ENCODE measurements at places on chromosomes 5 and 9.
A peak's percentile ranks its signal among the peaks of the same experiment; 100 is the strongest.

- no peak for DNase-seq
Measured at GRCh38 chr5:79257314-79257713, 21.4 kb downstream of the JMY start.

DNA sequence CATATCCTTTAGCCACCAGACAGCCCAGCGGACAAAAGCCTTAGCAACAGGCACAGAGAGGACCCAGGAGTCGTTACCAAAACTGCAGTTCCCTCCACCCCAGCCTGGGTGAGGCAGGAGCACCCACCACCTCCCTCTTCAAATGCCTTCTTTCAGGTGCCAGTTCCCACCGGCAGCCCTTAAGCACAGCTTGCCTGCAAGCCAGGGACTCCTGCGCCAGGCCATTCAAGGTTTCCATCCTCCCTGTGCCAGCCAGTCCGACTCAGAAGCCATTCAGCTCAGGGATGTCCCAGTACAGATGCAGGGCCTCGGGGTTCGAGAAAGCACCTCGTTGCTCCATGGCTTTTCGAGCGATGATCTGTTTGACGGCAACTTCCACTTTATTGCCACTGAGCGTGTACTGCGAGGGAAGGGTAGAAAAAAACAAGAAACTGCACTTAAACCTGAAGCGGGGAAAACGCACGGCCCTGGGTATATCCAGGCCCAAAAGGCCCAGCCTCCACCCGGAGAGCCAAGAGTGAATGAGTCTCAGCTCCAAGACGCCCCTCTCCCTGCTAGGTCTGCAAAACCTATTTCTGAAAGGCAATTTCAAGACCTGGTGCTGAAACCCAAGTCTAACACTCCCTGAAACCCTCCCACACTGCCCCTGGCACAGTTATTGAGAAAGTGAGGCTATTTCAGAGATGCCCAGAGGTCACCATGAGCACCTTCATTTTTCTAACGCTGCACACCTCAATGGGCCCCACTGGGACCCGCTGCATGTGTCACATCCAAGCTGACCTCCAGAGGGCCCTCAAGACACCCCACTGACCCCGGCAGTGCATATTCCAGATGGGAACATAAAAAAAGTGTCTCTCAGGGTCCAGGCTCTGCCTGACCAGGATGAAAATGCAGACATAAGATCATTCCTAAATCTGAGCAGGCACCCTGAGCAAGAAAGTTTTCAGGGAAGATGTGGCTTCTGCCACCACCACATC is 36.8 kb upstream of the ZNF354A start:
- DNase-seq, result no peak

DNA sequence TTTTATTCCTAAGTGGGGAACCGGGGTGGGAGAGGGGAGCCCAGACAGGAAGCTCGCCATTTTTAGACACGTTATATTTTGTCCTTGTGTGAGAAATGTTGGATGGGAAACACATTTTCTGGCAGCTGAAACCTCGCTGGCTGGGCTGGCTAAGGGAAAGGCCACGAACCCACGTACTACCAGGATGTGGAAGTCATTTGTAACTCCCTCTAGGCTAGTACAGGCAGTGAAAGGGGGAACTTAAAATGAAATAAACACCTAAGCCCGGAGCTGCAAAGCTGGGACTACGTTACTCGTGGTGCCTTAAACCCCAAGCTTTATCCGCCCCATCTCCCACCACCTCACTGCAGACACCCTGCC is 42.5 kb downstream of the TMEM174 start:
- DNase-seq, result no peak

GRCh38 chr9:126058011-126058531 is 268.6 kb upstream of the MVB12B start:
- DNase-seq, result peak; percentile 56

DNA sequence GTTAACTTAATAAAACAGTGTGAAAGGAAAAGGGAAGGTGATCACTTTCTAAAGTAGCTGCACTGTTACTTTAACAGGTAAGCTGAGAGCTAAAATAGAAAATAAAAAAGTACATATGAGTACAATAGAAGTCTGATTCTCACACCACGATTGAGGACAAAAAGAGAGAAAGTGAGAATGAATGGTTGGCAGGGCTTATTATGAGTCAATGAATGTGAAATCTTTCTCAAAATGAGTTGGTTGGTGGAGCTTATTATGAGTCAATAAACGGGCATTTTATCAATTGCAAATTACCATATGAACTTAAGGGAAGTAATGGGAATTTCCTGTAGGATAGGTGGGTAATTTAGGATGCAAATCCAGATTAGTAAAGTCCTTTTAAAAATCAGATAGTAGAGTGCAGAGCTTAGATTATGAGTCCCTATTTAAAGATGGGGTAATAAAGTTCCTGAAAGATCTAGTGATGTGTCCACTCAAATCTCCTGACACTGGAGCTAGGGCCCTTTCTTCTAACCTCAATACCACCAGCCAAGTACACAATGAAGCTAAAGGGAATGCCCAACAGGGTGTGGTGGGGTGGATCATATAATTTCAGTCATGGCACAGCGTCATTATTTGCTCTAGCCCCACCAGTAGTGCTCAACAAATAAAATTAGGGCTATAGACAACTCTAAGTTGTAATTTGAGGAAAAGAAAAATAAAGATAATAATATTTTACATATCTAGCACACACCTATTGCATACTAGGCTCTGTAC is 21.1 kb upstream of the TLR4 start:
- no peak for DNase-seq

GRCh38 chr5:179344431-179345182 is 654 bp downstream of the ADAMTS2 start:
- DNase-seq, result no peak

DNA sequence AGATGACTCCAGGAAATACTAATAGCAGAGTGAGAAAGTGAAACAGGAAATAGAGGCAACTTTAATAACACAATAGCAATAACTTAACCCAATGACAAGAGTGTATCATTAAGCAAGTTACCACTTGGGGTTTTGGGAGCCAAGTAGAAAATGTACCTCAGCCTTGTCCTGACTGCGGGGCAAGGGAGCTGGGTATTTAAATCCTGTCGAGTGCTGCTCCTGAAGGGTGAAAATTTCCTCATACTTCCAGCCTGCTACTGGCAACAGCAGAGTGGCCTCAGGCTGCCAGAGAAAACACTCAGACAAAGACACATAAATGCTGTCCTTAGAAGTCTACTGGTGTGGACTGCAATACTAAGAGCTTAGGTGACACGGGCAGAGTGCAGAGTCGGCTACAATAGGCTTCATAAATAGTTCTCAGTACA is 112.5 kb upstream of the EMB start:
- DNase-seq, result peak; percentile 11

DNA sequence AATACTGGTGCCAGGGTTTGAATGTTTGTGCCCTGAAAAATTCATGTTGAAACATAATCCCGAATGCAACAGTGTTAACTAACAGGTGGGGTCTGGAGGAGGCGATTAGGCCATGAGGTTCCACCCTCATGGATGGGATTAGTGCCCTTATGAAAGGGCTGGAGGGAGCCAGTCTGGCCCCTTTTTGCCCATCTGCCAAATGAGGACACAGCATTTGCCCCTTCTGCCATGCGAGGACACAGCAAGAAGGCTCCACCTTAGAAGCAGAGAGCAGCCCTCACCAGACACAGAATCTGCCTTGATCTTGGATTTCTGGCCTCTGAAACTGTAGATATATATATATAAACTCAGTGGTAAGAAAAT is 32.6 kb upstream of the RNF130 start:
- DNase-seq, result no peak

DNA sequence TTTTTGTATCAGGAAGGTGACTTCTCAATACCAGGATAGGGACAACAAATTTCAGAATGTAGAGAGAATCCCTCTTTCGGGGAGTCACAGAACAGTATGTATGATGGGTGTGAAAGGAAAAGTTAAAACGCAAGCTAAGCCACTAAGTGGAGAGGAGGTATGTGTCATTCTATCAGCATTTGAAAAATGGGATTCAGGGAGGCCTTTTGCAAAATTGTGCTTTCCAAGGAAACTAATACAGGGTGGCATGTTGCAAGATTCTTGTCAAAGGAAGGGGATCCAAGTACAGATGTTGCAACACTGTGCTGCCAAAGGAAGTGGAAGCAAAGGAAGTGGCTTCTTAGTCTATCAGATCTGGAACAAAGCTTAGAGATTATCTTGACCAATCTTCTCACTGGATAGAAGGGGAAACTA is 12.6 kb upstream of the TNIP1 start:
- no peak for DNase-seq

- DNase-seq, result no peak
Measured at GRCh38 chr5:90161414-90161813, 248.1 kb downstream of the CETN3 start.

- DNase-seq, result no peak
Measured at GRCh38 chr9:99019510-99020331, 76.0 kb downstream of the COL15A1 start.

DNA sequence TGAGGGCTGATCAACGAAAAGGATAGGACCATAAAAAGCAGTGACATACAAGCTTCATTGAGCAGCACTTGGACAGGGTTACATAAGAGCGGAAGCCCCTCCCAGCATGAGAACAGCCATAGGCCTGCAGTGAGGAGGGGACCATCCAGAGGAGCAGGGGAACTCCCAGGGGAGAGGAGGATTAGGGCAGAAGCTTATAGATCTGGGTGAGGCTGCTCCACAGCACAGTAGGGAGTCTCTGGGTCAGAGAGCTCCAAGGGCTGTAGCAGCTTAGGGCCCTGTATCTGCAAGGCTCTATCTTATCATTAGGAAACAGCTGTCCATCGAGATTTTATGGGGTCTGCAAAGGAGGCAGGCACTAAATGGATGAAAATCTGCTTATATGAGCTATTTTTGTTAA is 186.6 kb downstream of the DOCK8 start:
- DNase-seq, result no peak

GRCh38 chr9:128805661-128806060 is 12.6 kb upstream of the ENDOG start:
- no peak for DNase-seq

DNA sequence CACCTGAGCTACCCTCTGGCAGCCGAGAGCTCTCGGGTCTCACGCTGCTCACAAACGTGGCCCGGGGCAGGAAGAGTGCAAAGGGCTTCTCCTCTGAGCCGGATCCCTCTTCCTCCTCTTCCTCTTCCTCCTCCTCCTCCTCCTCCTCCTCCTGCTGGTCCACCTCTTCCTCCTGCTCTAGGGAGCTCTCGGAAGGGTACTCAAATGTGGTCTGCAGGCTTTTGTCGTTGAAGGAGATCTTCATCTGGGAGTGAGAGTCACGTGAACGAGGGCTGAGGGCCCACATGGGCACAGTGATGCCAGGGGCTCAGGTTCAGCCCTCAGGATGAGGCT is 3.9 kb downstream of the SSNA1 start:
- DNase-seq, result no peak

DNA sequence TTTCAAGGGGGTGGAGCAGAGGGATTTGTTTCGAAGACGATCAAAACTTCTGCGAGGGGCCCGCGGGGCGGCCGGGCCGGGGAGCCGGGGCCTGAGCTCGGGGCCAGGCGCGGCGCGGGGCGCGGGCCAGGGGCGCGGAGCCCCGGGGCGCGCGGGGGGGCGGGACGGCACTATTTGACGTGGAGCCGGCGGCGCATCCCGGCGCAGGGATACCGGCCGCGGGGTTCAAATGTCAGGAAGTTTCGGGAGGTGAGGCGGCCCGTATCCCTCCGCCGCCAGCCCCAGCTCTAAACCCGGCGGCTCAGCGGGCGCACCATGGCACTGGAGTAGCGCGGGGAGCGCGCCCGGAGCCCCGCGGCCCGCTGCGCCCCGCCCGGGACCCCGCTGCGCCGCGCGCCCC is at the start of gene LMX1B:
Gene LMX1B, plus strand, starts transcription at position 278 of the 400 bp plus-strand sequence. CDS start 522 bp downstream, outside the sequence.
- DNase-seq, result no peak

GRCh38 chr9:34413231-34413852 is 36.6 kb upstream of the MYORG start:
- no peak for DNase-seq

GRCh38 chr5:56530626-56531138 is 284.7 kb upstream of the MAP3K1 start:
- no peak for DNase-seq

- DNase-seq, result no peak
Measured at GRCh38 chr5:57844410-57844809, 361.8 kb upstream of the ACTBL2 start.

DNA sequence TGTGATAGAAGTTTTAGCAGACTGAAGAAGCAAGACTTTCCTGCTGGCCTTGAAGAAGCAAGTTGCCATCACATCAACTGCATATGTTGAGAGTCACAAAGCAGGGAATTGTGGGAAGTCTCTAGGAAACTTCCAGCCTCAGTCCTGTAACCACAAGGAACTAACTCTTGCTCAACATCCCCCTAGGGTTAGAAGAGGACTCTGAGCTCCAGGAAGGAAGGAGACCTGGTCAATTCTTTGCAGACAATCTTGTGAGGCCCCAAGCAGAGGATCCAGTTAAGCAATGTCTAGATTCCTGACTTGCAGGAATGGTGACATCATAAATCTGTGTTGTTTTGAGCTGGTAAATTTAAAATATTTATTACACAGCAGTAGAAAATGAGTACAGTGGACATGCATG is 18.6 kb upstream of the ZNF366 start:
- no peak for DNase-seq

- DNase-seq, result peak; percentile 17
Measured at GRCh38 chr9:17134396-17135294, at the start of gene CNTLN. TSS of gene CNTLN (plus strand) at chr9:17135040. CDS start at chr9:17135066, 26 bp downstream.

DNA sequence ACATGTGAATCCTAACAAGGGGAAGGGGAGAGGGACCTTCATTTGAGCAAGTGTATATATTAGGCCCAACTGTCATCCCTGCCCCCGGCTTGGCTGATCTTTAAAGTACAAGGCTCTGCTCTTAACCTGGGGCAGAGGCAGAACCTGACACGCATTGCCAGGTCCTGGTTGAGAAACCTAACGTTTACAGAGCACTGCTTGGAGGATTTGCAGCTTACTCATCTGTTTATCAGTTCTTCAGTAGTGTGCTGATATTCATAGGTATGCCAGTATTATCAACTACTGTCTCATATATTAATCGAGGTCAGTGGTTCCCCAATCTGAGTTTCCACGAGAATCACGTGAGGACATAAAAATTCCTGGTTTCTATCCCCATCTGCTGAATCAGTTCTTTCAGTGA is 50.4 kb downstream of the ACO1 start:
- no peak for DNase-seq

GRCh38 chr5:146789712-146790653 is 88.6 kb downstream of the PPP2R2B start:
- no peak for DNase-seq

GRCh38 chr9:136903041-136903554 is 16.8 kb downstream of the TRAF2 start:
- DNase-seq, result no peak
